ENCODE measurements at places on chromosomes 7 and 10. TPM values are rescaled to one million over a fixed set of nuclear protein-coding genes. Genes with fewer than 3 reads are reported as not detected.

Gene PRLHR
- total RNA-seq, result 0.05 TPM

Gene PTF1A
- total RNA-seq, result not detected

Gene PTN
- 20.6 TPM for total RNA-seq

Gene TAS2R60
- total RNA-seq, result 0.24 TPM

Gene OR2A12
- total RNA-seq, result not detected

Gene NPM3
- 50.6 TPM for total RNA-seq

Gene ASB10
- total RNA-seq, result not detected

Gene CYP2E1
- 3.4 TPM for total RNA-seq

DNA sequence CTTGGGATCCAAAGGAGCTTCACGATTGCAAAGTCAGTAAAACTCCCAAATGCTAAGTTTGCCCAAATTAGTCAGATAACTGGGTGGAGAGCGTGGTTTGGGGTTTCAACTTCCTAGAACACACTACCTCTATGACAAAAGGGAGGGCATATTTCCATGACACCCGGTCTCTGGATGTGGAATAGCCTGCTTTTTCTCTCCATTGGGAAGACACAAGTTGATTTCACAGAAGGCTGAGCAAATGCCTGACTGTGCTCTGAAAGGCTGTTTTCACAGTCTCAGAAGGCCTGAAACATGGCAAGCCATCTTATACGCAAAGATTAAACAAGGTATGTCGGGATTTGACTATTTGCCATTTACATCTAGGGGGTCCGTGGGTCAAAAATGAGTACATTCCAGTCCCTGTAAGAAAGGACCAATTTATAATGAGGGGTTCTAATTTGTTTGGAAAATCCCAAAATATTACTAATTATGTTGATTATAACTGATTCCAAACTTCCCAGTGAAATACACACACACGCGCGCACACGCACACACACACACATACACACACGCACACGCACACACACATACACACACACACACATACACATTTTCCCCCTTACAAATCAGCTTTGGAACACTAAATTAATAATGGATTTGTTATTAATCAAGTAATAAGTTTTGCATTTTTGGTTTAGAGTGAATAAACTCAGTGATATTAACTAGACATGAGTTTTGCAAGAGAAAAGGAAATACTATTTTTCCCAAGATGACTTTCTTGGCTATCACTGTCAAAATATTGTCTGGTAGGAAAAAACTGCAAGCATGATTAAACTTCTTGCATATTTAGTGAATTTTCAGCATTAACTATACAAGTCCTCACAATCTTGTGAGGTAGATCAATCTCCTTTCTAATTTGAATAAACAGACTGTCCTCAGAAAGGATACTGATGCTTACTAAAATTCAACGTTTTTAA, 105.0 kb downstream of the PRTFDC1 start:
- H3K4me3 ChIP-seq, result no peak overlapping the region
- H3K4me1 ChIP-seq, result no peaks in the 10 kb centered on the region
- H3K27me3 ChIP-seq, result no peaks in the 10 kb centered on the region
- peaks cover 4% of the 10 kb centered on the region for H3K36me3 ChIP-seq
- no peak for DNase-seq
- H3K27ac ChIP-seq, result no peak overlapping the region

DNA sequence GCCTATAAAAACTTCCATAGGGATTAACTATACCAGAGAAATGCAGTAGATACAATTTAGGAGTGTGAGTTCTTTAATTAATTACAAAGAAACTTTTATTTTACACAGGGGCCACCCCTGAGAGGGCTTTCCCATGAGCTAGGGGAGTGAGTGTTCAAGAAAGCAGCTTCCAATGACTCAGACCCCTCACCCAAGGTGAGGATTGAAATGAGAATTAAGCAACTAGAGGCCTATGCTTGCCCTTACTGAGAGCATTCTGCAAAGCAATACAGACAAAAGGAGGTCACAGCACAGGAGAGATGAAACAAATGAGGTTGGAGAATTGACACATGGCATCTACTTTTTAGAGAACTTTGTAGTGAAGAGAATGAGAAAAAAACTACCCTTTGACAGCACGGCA, 301.8 kb downstream of the WDR11 start:
- H3K4me3 ChIP-seq, result no peak overlapping the region
- H3K27ac ChIP-seq, result no peak overlapping the region
- DNase-seq, result no peak
- no peaks in the 10 kb centered on the region for H3K27me3 ChIP-seq

DNA sequence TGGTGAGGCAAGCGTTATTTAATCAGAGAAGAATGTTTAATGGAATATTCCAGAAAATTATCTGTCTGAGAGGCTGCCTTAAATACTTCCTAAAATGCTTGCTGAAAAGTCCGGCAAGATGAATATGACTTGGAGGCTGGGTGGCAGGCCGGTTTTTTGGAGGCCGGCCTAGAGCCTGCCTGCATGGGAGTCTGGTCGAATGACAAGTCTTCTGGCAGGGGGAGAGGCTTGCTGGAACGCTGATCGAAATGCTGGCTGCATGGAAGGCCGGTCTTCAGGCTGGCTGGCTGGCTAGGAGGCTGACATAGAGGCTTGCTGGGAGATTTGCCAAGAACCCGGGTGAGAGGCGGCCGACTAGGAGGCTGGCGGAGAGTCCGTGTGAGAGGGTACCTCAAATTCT, 135.7 kb downstream of the OR13A1 start:
- H3K27me3 ChIP-seq, result no peaks in the 10 kb centered on the region
- H3K4me3 ChIP-seq, result no peak overlapping the region
- no peaks in the 10 kb centered on the region for H3K36me3 ChIP-seq
- no peak for DNase-seq

DNA sequence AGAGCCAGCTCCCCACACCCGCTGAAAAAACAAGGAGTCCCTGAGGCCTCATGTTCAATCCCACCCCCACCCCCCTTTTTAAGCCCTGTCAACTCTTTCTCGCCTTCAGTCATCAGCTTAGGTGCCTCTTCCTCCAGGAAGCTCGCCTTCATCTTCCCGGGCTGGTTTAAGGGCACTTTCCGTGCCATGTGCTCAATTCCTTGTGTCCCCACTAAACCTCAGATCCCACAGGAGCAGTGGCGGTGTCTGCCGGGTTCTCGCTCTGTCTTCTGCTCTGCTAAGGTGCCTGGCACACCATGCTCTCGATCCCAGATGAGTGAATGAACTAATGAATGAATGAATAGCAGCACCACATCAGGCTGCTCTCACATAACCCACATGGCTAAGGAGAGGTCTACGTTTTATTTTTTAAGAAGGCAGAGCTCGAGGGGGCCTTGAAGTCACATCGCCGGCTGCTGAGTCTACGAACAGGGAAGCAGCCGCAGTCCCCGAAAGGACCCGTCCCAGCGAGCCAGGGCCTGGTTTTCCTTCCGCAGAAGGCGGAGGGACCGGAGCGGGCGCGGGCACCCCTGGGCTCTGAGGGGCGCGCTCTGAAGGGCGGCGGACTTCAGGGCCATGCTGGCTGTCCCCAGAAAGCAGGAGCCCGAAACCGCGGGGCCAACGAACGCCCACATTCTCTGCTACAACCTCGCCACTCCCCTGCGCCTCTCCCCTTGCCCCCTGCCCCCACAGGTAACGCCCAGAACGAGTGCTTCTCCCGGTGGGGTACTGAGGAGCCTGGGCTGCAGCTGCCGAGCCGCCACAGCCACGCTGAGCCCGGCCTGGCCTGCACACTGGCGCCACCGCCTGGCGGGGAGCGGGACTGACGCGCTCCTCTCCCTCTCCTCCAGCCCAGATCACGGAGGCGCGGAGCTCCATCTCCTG, 73.4 kb upstream of the KCNMA1 start:
- peaks cover 7% of the 10 kb centered on the region for H3K4me1 ChIP-seq
- peak overlapping the region; percentile 30 for H3K4me3 ChIP-seq
- H3K36me3 ChIP-seq, result no peaks in the 10 kb centered on the region
- no peaks in the 10 kb centered on the region for H3K27me3 ChIP-seq
- peak; percentile 40 for DNase-seq

DNA sequence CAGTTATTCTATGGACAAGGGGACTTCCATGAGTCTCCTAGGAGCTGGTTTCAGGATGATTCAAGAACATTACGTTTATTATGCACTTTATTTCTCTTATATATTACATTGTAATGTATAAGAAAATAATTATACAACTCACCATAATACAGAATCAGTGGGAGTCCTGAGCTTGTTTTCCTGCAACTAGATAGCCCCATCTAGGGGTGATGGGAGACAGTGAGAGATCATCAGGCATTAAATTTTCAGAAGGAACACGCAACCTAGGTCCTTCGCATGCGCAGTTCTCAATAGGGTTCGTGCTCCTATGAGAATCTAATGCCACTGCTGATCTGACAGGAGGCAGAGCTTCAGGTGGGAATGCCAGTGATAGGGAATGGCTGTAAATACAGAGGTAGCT, 137.9 kb downstream of the ANKRD30A start:
- no peaks in the 10 kb centered on the region for H3K4me1 ChIP-seq
- no peaks in the 10 kb centered on the region for H3K27me3 ChIP-seq
- no peaks in the 10 kb centered on the region for H3K36me3 ChIP-seq
- H3K27ac ChIP-seq, result no peak overlapping the region
- no peak overlapping the region for H3K4me3 ChIP-seq

GRCh38 chr10:123888256-123888655, 3.4 kb downstream of the CPXM2 start:
- DNase-seq, result no peak
- H3K27me3 ChIP-seq, result peaks cover 24% of the 10 kb centered on the region
- no peaks in the 10 kb centered on the region for H3K4me1 ChIP-seq

DNA sequence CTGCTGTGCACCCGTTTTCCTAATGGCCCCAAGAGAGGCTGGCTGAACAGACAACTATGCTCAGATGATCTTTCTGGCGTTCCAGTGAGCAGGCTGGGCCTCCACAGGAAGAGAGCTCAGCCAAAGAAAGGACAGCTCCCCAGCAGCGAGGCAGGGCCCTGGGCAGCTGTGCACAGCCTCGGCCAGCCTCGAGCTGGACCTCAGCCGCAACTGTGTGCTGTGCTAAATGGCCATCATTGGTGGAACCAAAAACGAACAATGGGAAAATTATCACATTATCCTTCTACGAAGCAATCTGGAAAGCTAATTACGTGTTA, 97.5 kb downstream of the CTBP2 start:
- H3K27ac ChIP-seq, result no peak overlapping the region
- H3K4me1 ChIP-seq, result peaks cover 21% of the 10 kb centered on the region
- H3K36me3 ChIP-seq, result no peaks in the 10 kb centered on the region
- DNase-seq, result no peak
- H3K27me3 ChIP-seq, result no peaks in the 10 kb centered on the region
- H3K4me3 ChIP-seq, result no peak overlapping the region

- no peaks in the 10 kb centered on the region for H3K4me1 ChIP-seq
- DNase-seq, result no peak
- no peaks in the 10 kb centered on the region for H3K36me3 ChIP-seq
- H3K4me3 ChIP-seq, result no peak overlapping the region
- H3K27ac ChIP-seq, result no peak overlapping the region
Observed at GRCh38 chr7:152911922-152912321, 152.4 kb downstream of the ACTR3B start.

- H3K4me3 ChIP-seq, result no peak overlapping the region
- H3K36me3 ChIP-seq, result no peaks in the 10 kb centered on the region
Observed at GRCh38 chr7:79877874-79878465, 256.7 kb upstream of the GNAI1 start.

DNA sequence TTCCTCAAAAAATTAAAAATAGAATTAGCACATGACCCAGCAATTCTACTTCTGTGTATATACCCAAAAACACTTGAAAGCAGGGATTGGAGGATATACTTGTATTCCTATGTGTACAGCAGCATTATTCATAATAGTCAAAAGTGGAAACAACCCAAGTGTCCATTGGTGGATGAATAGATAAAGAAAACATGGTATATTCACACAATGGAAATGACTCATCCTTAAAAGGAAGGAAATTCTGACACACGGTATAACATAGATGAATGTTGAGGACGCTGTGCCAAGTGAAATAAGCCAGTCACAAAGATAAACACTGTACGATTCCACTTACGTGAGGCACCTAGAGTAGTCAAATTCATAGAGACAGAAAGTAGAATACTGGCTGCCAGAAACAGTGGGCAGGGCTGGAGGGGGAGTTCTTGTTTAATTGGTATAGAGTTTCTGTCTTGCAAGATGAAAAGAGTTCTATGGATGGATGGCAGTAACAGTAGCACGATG, 26.6 kb upstream of the KAT6B start:
- no peak for DNase-seq
- H3K36me3 ChIP-seq, result no peaks in the 10 kb centered on the region

DNA sequence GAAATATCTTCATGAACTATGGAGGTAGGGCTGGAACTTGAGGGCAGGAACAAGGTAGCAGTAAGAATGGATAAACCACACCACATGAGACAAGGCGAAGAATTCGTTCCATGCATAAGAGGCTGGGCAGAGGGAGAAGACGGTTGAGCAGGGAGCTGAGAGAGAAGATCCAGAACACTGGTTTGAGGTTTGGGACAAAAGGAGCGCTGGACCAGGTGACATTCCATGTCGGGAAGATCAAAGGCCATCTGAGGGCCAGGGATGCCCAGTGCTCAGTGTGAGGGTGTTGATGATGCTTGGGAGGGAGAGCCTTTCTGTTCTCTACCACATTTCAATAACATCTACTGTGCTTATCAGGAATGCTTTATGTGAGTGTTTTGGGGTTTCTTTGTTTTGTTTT, 52.8 kb downstream of the WIPF3 start:
- H3K27me3 ChIP-seq, result no peaks in the 10 kb centered on the region
- H3K4me3 ChIP-seq, result no peak overlapping the region
- no peaks in the 10 kb centered on the region for H3K4me1 ChIP-seq
- no peaks in the 10 kb centered on the region for H3K36me3 ChIP-seq

DNA sequence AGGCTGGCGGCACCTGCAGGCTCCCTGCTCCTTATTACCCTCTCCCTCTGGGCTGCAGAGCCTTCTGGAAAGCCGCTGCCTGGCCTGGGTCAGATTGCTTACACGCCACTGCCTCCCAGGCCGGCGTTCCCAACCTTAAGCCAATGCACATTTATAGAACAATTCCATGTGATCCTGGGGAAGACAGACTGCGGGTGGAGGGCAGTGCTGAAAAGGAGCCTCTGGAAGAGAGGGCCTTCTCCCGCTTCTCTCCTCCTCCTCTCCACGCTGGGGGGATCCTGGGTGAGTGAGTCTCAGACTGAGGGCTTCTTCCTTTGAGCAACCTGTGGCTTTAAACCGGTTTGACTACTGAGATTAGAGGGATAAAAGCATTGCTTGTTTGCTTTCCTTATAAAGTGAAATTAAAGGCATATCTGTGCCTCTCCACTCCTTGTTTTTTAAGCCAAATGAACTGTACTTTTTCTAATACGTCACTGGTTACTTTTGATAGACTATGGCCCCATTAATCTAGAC, 5.5 kb downstream of the TACC2 start:
- no peaks in the 10 kb centered on the region for H3K4me1 ChIP-seq
- no peak for DNase-seq
- H3K27ac ChIP-seq, result peak overlapping the region; percentile 71
